ENCODE measurements at places on chromosomes 6 and 20.

- DNase-seq, result no peak
These were observed 6.3 kb upstream of the AP5S1 start for GRCh38 chr20:3813848-3814581.

DNA sequence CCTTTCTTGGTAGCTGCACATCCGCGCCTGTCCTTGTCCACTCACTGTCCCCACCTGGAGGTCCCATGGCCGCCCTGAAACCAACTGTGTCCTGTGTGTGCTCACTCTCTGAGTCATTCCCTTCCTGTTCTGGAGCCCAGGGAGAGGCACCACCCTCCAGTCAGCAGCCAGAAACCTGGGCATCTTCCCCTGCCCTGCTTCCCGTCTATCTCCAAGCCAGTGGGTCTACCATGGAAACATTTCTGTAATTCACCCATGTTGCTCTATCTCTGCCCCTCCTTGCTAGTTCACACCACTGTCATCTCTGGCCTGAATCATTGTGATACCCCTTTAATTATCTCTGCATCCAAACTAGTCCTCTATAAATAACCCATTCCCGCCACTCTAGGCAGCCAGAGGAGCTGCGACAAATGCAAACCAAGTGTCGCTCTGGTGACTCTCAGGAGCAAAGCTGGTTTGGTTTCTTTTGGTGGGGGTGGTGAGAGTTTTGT is 28.8 kb upstream of the SYNJ2 start:
- DNase-seq, result no peak

- DNase-seq, result no peak
These were observed 51.0 kb upstream of the UNC93A start for GRCh38 chr6:167240034-167240541.

DNA sequence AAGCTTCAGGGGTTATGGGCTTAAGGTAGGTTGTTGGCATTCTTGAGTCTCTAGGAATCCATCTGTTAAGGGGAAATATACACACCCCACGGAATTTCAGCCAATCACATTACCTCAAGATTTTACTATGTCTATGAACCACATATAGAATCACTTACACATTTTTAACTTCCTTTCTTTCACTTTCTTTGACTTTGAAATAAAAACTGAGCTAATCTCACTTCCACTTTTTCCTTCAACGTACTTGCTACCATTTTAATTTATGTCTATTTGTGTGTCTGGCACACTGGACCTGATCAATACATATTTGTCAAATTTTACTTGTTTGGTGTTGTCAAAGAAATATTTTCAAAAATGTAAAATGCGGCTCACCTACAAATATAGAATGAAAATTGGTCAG is 545.4 kb upstream of the JAG1 start:
- DNase-seq, result no peak

- DNase-seq, result no peak
These were observed 49.8 kb upstream of the FANCE start for GRCh38 chr6:35402136-35402855.

- peak; percentile 91 for DNase-seq
These were observed 1.6 kb upstream of the DBNDD2 start for GRCh38 chr20:45406260-45407066.

DNA sequence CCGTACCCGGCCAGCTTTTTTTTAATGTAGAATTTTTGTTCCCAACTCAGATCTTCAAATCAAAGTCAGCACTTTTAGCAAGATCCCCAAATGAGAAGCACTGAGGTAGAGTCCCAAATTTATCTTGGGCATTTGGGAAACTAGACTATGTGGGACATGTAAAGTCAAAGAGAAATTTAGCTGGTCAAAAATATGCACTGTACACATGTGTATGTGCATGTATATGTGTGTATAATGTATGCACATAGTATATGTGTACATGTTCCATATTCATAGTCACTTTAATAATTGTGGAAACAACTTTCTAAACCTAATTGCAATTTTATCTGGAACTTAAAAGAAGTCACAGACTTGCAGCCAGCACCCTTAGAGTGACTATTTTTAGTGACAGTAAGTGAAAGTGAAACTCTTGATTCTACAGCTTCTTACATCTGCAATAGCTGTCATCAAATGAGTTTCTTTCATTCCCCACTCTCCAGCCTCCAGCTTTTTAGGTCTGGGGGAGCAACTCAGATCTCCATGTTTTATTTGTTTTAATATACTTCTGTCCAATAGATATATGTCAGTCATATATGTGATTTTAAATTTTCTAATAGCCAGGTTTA is 53.6 kb downstream of the CDC40 start:
- no peak for DNase-seq

GRCh38 chr20:63191400-63191799 is 24.5 kb downstream of the YTHDF1 start:
- DNase-seq, result no peak

DNA sequence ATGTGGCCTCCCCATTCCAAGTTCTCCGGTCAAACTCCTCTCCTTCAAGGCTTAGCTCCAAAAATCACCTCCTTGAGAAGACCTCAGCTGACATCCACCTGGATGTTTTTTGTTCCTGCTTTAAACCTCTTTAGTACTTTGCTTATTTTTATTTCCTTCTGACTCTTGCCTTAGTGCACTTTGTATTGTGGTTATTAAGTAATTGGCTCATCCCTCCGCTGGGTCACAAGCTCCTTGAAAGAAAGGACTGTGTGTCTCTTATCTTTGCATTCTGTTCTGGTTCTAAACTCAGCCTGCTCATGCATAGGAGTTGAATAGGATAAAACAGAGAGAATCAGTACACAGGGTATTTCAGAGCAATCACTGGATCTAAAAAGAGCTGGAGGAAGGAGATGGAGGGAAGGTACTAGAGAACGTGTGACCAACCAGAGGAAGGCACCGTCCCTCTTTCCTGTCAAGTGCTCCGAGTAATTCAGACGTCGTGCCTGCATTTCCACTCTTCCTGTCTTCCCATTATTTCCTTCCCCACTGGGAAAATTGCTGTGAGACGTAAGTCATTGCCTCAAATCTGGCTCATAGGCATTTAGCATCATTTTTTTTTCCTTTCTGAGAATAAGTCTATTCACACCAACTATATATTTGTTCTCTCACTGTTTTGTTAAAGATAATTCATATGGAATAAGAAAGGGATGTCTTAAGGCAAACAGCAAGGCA is 59.7 kb upstream of the GLP1R start:
- DNase-seq, result no peak

- DNase-seq, result no peak
These were observed 995 bp downstream of the ZFP64 start for GRCh38 chr20:52190437-52191131.

- no peak for DNase-seq
These were observed 39.8 kb upstream of the MYL9 start for GRCh38 chr20:36501367-36502006.

DNA sequence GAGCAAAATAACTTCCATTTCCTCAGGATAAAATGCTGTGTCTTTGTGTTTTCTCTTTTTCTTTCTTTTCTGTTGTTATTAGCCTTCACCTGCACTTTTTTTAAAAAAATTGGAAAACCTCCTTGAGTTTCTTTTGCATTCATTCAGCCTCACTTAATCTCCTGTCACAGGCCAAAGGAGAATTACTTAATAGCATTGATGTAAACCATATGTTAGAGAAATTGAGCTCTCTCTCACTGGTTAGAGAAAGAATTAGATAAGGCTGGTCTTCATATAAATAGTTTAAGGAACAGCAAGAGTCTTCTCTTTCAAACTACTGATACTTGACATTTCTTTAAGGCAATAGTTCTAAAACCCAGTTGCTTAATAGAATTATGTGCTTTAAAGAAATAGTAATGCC is 564.2 kb downstream of the TFAP2B start:
- DNase-seq, result no peak

- DNase-seq, result no peak
These were observed 43.3 kb downstream of the SPATA2 start for GRCh38 chr20:49872056-49872455.

- no peak for DNase-seq
These were observed 39.0 kb upstream of the MDFI start for GRCh38 chr6:41599015-41599851.

DNA sequence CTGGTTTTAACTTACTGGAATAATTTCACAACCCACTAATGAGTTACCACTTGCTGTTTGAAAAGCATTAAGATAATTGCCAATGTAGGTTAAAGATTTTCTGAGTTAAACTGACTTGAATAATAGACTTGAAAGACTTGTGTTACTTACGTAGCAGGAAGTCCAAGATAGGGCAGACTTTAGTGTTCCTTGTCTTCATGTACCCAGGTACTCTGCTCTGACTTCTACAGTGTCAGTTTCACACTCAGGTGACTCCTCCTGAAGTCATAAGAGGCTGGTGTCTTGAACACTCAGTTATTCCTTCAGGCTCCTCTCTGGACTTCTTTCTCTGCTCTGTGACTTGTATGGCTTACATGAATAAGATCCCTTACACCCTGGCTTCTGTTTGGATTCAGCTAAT is 76.3 kb upstream of the SGK1 start:
- no peak for DNase-seq

GRCh38 chr6:47034926-47035325 is 7.2 kb downstream of the ADGRF1 start:
- DNase-seq, result peak; percentile 42

- DNase-seq, result no peak
These were observed 26.9 kb downstream of the CLVS2 start for GRCh38 chr6:123022975-123023374.

GRCh38 chr6:28480253-28480932 is 35.2 kb downstream of the GPX6 start:
- no peak for DNase-seq

DNA sequence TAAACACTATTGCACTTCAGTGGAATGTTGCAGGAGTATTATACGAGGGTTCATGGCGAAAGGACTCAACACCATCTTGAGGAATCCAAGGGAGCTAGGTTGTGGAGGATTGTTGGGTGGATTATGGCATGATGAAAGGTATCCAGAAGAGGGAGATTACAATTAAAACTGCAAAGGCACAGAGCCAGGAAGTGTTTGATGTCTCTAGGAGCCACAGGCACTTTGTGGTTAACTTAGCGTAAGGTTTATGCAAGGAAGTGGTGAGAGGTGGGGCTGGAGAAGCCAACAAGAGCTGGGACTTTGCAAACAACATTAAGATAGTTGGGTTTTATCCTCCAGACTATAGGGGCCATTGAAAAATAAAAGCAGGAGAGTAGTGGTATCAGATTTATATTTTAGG is 86.6 kb upstream of the TPD52L1 start:
- DNase-seq, result no peak

GRCh38 chr6:170026751-170027646 is 263.9 kb downstream of the DLL1 start:
- no peak for DNase-seq

Measured in heart right ventricle (tissue), 16 donors.